GM23338 (cell line): ENCODE measurements at places on chromosomes 4 and X. TPM values are rescaled to one million over a fixed set of nuclear protein-coding genes. Genes with fewer than 3 reads are reported as not detected.
A peak's percentile ranks its signal among the peaks of the same experiment; 100 is the strongest.

TRIM75 gene
- polyA plus RNA-seq, result not detected in 2 replicates

POU3F4 gene
- polyA plus RNA-seq, result 1.4 and 1.5 TPM in 2 replicates

STK26 gene
- 57.9 and 65.2 TPM in 2 replicates for polyA plus RNA-seq

RHOXF2B gene
- not detected in 2 replicates for polyA plus RNA-seq

DNA sequence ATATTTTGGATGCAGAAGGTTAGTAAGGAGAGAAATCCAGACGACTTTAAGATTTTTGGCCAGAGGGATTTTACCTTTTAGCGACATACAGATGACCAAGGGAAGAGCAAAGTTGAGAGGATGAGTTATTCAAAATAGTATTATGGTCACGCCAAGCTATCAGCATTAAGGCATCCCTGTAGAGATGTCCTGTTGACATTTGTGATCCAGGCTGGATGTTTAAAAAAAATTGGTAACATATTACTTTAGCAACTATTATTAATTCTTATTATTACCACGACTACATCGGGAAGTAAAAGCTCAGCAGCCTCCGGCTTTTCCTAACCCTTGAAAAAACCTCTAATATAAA, 562 bp upstream of the OSTC start:
- no peak for DNase-seq

GRCh38 chr4:6198768-6199421, 1.5 kb downstream of the JAKMIP1 start:
- DNase-seq, result peak; percentile 83

DNA sequence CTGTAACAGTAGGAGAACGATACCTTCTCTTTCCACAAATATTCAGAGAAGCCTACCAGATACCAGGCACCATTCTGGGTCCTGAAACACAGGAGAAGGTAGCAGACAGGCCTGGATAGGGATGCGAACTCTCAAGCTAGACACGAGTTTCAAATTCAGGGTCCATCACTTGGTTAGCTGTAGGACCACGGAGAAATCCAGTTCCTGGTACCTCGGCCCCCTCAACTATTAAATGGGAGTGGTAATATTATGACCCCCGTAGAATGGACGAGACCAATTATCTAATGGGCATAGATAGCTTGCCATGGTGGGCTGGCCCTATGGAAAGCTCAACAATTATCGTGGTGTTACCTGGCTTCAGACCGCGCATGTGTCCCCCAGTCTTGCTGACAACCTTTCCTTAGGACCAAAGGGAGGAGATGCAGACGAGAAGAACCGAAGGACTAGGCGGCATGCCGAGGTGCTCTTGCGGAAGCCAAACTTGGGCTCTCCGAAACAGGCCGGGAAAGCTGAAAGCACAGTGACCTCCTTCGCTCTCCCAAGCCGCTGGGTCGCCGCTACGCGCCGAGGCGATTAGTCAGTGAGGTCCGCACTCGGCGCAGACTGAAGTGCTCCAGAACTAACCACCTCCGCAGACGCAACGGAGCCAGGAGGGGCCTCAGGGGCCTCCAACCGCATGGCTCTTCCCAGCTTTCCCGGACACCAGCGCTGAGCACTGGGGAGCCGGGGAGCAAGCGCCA, 19.6 kb downstream of the NKX3-2 start:
- DNase-seq, result peak; percentile 77
